ENCODE measurements at places on chromosomes 5 and 9.

- DNase-seq: no peak
These were observed 99.3 kb upstream of the LRRTM2 start for GRCh38 chr5:138974227-138975063.

GRCh38 chr5:75921011-75921410 lies 162.2 kb upstream of the SV2C start:
- no peak for DNase-seq

- DNase-seq: peak; percentile 18
These were observed 24.3 kb upstream of the ENHO start for GRCh38 chr9:34546834-34547827.

GRCh38 chr5:73321757-73322436 lies 126.7 kb downstream of the FOXD1 start:
- no peak for DNase-seq

DNA sequence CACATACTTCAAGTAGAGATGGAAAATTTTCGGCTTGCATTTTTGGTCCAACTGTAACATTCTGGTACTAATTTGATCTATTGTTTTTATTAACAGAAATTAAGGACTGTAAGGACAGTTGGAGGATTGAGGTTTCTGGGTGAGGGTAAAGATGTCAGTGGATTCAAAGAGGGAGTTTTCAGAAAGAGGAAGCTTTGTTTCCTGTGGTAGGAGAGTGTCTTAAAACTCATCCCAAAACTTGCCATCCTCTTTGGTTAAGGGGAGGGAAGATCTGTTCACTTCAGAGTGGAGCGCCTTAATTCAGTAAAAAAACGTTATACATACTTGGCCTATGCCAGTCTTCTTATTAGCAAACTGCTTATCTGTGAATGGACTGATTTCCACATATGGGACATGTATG lies 13.8 kb downstream of the CNTRL start:
- no peak for DNase-seq

DNA sequence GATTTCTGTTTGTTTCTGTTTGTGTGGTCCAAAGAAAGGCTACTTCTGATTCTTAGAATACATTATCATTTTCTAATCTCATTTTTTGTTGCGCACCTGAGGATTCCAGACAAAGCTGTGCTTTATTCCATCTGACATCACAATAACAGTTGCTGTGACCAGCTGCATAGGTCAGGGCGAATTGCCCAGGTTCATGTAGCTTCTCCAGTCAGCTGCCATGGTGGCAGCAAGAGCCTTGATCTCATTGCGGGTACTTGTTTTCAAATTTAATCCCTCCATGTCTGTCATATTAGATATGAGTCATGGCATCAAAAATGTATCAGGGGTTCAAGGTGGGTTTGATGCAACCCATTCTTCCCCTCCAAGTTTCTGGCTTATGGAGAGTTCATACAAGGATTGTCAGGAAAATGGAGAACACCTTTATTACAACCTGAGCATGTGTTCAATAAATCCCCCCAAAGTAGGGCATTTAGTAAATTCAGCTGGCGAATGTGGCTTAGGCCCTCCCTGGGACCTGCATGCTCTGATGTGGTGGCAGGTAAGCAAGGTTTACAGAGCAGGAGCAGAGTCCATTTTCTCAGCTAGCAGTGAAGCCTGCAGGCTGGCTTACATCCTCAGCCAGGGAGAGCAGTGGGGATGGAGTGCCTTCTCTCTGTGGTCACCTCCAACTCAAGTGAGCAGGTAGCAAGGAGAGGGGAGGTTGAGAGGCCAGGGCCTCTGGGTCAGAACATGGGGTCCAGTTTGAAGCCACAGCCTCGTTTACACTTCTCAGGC lies 13.9 kb downstream of the CAVIN4 start:
- DNase-seq: no peak

DNA sequence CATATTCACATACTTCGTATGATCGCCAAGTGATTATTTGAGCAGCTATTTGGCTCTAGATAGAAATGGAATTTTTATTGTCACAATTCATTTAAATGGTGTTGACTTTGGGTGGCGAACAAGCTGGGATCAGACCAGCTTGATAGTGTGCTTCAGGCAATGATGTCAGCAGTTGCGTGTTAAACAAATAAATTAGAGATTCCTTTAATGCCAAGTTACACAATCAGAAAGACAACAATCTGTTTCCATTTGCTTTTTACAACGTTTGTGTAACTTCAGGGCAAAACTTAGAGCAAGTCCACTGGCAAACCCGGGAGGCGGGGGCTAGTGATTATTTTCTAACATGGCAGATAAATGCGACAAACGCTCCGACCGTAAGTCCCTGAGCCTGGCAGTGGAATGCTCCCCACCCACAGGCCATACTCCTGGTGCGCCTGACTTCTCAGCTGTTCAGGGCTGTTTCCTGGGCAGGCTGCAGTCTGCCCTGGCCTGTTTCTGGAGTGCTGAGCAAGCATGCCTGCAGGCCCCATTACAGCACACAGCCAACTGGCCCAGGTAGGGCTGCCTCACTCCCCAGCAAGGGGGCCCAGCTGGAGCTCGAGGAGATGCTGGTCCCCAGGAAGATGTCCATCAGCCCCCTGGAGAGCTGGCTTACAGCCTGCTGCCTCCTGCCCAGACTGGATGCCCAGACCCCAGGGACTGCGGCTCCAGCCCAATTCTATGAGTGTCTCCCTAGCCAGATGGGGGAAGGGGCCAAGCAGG lies 88.7 kb downstream of the BASP1 start:
- DNase-seq: no peak

DNA sequence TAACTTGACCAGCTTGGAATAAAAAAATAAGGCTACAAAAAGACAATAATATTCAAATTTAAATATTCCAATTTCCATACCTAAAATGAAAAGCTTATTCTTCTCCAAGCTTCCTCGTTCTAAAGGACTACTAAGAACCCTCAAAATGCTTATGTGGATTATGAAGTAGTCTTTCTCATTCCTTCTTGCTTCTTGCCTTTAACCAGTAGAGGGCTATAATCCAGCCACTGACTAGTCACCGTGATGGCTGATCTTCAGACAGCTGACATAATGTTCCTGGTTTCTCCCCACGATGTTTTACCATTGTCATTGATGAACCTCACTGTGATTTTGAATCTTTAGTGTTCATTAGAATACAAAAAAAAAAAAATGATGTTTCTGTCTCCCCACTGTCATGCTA lies 515.3 kb downstream of the TLE1 start:
- DNase-seq: no peak

GRCh38 chr9:29656641-29657406 lies 2083.5 kb upstream of the C9orf72 start:
- DNase-seq: no peak

DNA sequence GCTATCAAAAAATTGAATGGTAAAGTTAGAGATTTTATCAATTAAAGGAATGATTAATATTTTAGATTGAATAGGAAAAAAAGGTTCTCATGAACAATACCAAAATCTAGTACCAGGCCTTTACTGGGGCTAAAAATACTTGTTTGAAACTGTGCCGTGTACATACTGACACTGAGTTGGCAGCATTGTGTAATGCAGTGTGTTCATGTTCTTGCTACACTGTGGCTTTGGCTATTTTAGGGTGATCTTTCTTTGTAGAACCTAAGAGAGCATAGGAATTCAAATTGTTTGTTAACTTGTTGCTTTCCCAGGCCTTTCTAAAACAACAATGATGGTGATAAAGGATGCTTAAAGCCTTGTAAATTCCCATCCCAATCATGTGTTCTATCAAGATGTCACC lies 80.9 kb downstream of the KIF4B start:
- DNase-seq: no peak

DNA sequence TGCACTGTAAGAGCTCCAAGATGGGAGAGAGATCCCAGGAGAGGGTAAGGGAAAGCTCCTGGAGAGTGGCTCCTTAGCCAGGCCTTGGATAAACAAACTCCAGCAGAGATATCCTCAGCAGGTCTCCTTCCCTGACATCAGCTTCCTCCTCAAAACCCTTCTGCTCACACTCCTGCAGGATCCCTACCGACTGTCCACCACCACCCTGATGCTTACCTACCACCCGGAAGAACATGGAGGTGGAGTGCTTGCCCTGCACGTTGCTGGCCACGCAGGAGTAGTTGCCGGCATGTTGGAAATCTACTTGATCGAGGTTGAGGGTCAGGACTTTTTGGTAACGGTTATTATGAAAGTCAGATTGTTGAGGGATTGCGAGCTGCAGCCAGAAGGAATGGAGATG lies 9.3 kb downstream of the CSF1R start:
- DNase-seq: no peak

- DNase-seq: peak; percentile 47
These were observed at the start of gene BSPRY for GRCh38 chr9:113349445-113350094. BSPRY (plus strand) TSS chr9:113349541; CDS start chr9:113349580, 39 bp downstream.

- no peak for DNase-seq
These were observed 6.2 kb upstream of the TPM2 start for GRCh38 chr9:35695943-35696401.

DNA sequence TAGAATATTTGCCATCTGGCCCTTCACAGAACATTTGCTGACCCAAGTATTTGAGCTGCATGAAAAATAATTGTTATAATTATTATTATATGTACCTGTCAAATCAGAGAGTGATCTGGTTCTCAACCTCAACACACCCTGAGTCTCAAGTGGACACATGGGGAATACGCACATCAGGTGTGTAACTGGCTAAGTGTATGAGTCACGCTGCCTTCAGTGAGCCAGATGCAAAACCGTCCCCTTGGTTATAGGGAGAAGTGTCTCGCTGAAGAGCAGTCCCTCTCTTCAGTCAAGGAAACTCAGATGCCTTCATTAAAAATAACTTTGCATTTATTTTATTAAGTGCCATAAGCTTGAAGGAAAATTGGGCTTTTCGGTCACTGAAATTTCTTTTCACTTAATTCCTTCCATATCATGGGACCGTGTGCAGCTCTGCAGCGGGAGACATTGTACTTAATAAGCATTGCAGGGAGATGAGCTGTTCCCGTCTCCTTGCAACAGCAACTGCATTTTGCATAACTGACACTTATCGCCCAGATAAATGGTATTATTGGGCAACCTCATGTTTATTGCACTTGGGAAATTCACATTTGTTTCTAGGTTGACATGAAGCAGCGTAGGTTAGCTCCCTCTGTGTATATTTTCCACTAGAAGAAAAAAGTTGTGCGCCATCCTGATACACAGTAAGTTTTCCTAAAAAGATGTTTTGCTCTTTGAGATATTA lies 512.3 kb upstream of the DAP start:
- DNase-seq: no peak

GRCh38 chr5:104372376-104372775 lies 809.8 kb upstream of the NUDT12 start:
- no peak for DNase-seq

DNA sequence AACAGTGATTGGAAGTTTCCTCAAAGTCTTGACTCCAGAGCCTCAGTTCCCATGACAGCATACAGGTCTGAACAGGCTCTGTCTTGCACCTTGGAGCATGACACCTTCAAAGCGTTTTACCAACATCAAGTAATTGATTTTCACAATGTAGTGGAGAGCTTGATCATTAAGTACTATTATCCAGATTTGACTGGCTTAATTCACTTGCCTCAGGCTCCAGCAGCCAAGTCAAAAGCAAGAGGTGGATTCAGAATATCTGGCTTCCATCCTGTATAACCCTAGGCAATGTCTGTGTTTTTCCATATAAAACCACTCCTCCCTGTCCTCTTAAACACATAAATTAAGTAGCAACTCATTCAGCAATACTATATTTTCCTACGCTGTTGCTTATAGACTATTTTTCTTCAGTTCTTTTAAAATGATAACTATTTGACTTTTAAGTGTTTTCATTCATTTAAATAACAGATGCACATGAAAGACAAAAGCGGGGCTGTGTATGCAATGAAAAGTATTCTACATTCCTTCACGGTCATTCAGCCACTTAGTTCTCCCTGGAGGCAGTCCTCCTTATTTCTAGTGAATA lies 150.8 kb upstream of the RANBP3L start:
- no peak for DNase-seq

GRCh38 chr5:54703133-54703532 lies 185.6 kb downstream of the SNX18 start:
- DNase-seq: no peak

DNA sequence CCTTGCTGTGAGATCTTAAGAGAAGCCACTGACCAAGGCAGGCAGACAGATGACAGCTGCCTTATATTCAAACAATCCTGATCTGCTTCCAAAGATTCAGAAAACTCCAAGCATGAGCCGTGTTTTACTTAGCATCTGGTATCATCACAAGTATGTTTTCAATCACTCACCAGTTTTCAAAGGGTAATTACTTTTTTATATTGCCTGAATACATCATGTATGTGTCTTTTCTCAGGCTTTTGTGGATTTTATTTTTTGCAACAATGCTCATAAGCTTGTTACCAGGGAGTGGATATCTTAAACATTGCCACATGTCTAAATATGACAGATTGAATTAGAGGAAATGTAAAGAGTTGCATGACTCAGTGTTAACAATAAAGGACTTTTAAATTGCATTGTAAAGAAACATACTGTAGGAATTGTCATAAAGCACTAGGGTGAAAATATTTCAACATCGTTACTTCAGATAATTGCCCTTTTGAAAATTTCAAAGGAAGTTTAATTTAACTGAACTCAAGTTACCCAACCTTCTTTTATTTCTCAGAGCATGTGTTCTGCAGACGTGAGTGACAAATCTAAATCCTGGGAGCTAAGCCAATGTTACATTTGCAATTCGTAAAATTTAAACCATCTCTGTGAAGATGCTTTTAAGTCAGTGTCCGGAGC lies 326.1 kb downstream of the PLK2 start:
- no peak for DNase-seq

GRCh38 chr5:31815376-31815775 lies 176.4 kb downstream of the PDZD2 start:
- DNase-seq: no peak

DNA sequence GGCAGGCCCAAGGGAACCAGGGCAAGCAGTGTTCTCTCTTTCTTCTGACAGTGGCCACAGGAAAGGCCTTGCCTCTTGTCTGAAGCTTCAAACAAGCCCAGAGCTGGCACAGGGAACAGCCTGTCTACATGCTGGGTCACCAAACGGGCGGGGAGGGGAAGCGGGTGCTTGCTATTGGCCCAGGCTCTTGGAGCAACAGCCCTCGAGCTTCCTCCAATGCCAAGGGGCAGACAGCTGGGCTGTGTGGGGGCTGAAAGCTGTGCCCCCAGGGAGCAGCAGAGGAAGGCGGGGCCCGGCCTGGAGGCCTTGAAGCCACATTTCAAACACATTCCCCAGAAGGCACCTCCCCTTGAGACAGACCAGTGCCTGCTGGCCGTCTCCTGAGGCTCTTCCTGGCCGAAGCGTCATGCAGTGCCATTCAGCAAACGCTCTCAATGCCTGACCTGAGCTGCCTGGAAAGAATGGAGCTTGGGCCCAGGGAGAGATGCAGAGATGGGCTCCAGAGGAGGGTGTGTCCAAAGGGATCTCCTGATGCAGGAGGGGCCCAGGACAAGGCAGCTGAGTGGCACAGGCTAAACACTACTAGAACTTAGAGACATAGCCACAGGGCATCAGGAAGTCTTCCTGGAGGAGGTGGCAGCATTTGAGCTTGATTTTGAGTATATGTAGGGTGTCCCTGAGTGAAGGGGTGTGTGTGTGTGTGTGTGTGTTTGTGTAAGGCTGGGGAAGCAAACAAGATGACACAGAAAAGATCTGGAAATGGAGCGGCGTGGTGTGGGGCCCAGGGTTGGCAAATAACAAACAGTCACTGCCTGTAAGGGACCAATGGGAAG lies 2.5 kb downstream of the FIBCD1 start:
- no peak for DNase-seq

GRCh38 chr9:133074111-133074651 lies 12.4 kb downstream of the CEL start:
- DNase-seq: no peak

All from naive thymus-derived CD8-positive, alpha-beta T cell (primary cell).